ENCODE measurements at places on chromosomes 12 and 14. TPM values are rescaled to one million over a fixed set of nuclear protein-coding genes. Genes with fewer than 3 reads are reported as not detected.
A peak's percentile ranks its signal among the peaks of the same experiment; 100 is the strongest.

Gene MGAT4C
- 9.5 TPM for total RNA-seq

DNA sequence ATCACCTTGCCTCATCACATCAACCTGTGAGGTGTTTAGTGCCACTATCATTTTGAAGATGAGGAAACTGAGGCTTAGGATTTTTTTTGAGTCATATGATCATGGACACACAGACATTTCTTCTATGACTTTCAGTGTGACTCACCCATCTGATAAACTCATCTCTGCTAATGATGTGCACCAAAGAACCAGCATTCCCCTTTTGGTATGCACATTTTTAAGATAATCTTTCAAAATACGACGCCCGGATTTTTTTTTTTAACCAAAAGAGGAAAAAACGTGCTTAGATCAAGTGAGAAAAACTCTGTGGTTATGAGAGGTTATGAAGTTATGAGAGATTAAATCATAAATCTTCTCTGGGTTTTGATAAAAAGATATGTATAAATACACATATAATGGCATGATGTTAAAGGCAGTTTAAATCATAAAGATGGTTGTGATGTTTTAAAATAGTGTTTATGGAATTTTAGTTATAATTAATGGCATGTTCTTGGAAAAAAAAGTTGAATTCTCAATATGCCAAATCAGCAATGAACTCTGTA is 948.1 kb downstream of the TMTC2 start:
- no peak for DNase-seq

- peak; percentile 97 for DNase-seq
These were observed 91.1 kb downstream of the IRF2BPL start for GRCh38 chr14:76937181-76938091.

- DNase-seq: no peak
These were observed 323.0 kb downstream of the VRK1 start for GRCh38 chr14:97120204-97120603.
